Heart left ventricle (tissue), 16 donors: ENCODE measurements at places on chromosomes 2 and 18.

- DNase-seq = no peak
These were observed 1133.3 kb upstream of the PIK3C3 start for GRCh38 chr18:40821596-40822243.

DNA sequence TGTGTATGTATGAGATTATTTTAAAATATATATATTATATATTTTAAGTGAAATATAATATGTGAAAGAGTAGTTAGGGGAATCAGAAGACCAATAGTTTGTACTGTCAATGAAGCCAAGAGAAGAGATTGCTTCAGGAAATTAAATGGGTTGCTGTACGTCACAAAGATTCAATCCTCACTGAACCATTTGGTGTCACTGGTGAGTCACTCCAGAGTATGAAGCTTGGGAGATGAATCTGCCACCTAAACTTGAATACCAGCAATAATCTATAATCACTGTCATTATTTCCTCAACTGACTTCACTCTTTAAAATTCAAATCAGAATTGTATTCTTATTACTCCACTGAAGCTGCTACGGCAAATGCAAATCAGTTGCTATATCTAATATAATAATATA is 41.9 kb upstream of the SCN9A start:
- DNase-seq = no peak

GRCh38 chr2:27010139-27010538 is 22.6 kb upstream of the TMEM214 start:
- no peak for DNase-seq

GRCh38 chr2:69817729-69818501 is 11.5 kb upstream of the GMCL1 start:
- DNase-seq = no peak

DNA sequence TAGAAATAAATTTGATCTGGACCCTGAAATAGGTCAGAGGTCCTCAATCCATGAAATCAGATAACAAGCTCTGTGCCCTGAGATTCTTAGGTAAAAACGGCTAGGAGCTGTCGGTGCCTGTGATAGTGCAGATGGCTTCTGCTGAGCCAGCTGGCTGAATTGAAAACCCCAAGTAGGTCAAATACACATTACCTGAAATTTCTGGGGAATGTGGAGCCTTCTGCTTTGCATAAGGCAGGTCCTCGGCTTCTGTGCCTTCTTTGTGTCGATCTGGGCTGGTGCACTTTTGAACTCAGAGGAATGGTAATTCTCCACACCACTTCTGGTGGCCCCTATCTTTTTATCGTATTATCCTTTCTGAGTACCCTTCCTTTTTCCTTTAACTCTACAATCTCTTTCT is 66.6 kb downstream of the CNTNAP5 start:
- DNase-seq = no peak

- DNase-seq = no peak
These were observed 51.8 kb downstream of the EPB41L5 start for GRCh38 chr2:120064664-120065063.

- DNase-seq = peak; percentile 56
These were observed 268.4 kb downstream of the ATAD2B start for GRCh38 chr2:23658466-23658942.

- DNase-seq = no peak
These were observed 206.5 kb downstream of the PRKCE start for GRCh38 chr2:45857867-45858520.

GRCh38 chr2:111970453-111970852 is 72.0 kb downstream of the MERTK start:
- no peak for DNase-seq

- DNase-seq = no peak
These were observed 319.2 kb downstream of the LRATD1 start for GRCh38 chr2:14951569-14952285.

- peak; percentile 76 for DNase-seq
These were observed 550 bp upstream of the MALL start for GRCh38 chr2:110116033-110116710.

DNA sequence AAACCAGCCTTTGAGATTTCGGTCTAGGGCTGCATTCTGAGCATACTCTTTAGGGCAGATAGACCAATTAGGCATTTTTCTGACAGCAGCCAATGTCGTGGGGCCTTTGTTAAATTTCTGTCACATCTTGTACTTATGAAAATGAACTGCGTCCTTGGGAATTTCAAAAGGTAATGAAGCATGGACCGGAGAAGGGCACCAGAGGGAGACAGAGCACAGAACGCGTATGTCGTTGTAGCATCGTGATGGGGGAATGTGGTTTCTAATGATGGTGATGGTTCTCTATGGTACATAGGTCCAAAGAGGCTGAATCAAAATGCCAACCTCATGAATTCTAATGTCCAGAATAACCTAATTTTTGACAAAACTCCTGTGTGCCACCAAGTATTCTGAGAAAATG is 483.9 kb upstream of the CRIM1 start:
- no peak for DNase-seq

DNA sequence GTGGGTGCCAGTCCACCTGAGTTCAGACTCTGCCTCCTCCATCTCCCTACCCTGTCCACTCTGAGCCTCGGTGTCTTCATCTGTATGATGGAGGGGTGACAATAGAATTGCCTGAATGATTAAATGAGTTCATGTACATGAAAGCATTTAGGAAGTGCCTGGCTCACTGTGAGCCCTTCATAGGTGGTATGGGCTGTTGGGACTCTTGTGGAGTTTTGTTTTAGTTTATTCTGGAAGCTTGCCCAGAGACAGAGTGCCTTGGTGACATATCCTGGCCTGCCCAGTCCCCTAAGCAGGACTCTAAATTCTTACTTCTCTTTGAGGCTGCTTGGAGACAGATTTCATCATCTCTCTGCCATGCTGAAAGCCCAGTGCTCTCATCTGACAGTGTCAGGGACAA is 24.5 kb upstream of the GIGYF2 start:
- no peak for DNase-seq

- DNase-seq = peak; percentile 54
These were observed 23.6 kb downstream of the ANKRD44 start for GRCh38 chr2:197286805-197287595.

- DNase-seq = no peak
These were observed 605 bp downstream of the C2orf68 start for GRCh38 chr2:85611217-85611704.

DNA sequence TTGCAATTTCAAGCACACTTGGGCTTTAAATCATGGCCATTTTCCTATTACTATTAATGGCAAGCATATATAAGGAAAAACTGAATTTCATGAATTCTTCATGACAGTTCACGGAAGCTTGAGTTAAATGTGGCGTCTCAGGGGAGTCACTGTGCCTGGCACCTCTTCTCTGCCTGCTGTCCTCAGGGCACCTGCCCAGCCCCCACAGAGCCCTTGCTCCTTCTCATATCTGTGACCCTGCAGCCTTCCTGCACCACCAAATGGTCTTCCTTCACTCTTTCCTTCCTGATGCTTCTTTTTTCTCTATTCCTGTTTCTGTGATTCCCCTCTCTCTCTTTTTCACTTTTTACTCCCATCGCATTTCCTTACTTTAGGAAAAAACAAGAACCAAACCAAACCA is 35.4 kb downstream of the LAMA3 start:
- DNase-seq = no peak

GRCh38 chr18:3059272-3059671 is 46.3 kb upstream of the LPIN2 start:
- no peak for DNase-seq

GRCh38 chr2:2269426-2269825 is 61.6 kb downstream of the MYT1L start:
- DNase-seq = no peak

- DNase-seq = peak; percentile 61
These were observed 767 bp downstream of the RHOB start for GRCh38 chr2:20447437-20448245.

GRCh38 chr2:168222088-168222487 is 25.3 kb downstream of the STK39 start:
- DNase-seq = no peak

- no peak for DNase-seq
These were observed 26.6 kb upstream of the STEAP3 start for GRCh38 chr2:119197126-119197405.

DNA sequence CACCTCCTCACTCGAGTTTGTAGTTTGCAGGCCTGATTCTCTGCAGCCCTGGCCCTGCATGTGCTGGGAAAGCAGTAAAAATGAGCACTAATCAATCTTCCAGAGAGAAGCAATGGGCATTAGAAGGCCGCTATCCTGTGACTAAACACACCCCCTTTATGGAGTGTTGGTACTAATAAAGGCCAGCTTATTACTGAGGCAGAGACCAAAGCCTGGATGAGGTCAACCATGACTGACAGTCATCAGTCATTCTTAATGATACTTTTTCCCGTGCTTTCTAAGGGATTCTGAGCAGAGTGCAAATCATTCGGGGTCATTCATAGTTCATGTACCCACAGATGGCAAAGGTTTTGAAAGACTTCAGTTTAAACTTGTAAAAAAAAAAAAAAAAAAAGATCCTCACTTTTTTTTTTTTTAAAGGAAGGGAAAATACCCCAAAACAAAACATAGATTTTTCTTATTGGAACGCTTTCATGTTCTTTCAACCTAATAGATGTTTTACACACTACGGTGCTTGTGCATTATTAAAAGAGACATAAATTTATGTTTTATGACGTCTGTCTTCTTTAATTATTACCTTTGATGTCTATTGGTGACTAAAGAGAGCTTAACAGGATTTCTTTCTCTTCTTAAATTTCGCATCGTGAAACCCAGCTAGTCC is 13.2 kb downstream of the TSHZ1 start:
- no peak for DNase-seq
